ENCODE measurements at places on chromosomes 13 and 19.

DNA sequence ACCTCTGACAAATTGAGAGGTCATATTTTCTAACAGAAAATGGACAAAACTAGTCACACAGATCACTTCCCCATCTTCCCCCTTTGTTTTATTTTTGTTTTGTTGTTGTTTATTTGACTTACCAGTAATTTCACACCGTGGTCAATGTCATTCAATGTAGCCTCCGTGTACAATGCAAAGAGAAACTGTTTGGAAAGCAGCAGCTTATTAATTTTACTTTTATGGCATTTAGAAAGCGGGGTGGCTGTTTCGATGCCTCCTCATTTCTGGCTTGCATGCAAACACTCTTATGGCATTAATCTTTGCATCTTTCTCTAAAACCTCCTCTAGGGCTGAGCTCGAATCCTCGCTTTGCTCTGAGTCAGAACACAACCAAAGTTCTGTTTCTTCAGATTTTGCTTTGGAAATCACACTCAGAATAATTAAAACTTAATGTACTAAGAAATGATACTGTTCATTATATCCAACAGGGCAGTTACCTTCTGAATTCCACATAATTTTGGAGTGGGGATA, 77.0 kb downstream of the ZNF536 start:
- no peak for DNase-seq

DNA sequence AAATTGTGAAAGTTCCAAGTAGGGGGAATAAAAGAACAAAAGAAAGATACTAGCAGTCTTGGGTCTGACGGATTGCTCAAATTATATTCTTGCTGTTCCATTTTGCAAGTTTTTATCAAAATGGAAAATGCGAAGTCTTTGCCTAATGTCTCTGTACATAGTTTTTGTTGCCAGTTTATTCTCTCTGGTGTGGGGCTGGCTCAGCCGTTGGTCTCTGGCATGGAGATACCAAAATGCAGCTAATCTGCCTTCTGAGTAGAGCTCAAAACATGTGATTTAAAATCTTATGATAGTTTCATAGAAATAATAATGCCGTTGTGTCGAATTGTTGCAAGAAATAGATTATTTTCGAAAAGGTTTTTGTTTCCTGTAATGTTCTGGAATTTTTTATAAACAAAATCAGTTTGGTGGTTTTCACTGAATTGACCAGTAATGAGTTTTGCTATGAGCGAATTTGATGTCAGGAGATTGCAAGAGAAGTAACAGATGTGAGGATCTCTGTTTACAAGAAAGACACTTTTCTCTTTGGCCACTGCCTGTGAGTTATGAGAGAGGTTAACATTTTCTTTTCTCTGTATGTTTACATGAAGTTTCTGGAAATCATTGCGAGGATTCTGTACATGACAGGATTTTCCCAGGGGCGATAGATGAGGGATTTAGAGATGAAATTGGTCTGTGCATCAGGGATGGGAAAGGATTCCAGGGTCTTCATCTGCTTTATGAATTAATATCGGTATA, 147.0 kb downstream of the DCT start:
- no peak for DNase-seq

GRCh38 chr19:11485245-11485837, 4.5 kb upstream of the ELAVL3 start:
- no peak for DNase-seq

GRCh38 chr19:36460046-36460445, 29.3 kb downstream of the ZNF566 start:
- no peak for DNase-seq

- no peak for DNase-seq
Measured at GRCh38 chr19:30340771-30341561, 31.2 kb upstream of the ZNF536 start.

DNA sequence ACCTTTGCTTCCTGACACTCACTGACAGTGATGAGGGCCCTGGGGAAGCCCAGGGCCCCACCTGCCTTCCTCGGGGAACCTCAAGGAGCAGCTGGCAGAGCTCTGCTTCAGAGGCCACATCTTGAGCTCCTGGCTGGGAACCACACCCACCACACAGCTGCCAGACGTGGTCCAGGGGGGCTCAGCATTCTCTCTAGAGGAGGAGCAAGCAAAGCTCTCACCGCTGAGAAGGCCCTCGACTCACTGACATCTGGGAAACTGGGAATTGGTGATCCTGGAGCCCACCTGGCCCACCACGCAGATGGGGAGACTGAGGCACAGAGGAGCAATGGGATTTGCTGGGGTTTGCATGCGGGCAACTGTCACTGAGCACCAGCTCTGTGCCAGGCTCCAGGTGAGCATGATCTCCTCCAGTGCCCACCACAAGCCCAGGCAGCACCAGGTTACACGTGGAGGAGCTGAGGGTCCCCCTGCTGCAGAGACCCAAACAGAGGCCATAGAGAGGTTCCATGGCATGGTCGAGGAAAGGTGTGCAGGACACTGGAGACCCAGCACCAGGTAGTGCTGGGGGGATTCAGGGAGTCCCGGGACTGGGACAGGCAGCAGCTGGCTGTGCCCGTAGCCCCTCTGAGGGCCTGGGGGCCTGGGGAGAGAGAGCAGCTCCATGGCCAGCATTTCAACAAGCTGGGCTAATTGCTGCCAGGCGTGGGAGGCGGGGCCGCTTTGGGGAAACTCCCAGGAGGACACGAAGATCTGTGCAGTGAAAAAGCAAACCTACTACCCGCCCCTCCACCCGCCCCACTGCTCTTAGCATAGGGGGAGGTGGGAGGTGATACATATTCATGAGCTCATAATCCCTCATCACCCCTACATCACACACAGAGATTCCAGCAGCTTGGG, 33.4 kb downstream of the PEPD start:
- no peak for DNase-seq

DNA sequence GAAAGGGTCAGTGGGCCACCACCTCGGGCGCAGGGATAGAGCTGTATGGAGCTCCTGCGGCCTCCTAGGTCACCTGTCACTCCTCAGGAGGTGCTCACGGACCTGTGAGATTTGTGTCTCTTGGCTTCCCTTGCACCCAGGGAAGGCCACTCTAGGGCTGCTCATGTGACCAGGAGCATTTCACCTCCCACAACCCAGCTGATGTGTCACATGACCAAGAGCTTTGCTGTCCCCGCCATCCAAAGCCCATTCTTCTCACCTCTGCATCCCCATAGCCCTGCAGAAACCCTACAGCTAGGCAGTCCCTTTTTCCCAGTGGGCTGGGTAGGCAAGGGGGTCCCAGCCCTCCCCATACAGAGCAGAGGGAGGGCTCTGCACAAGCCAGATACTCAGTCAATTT, 51.2 kb downstream of the TSHZ3 start:
- no peak for DNase-seq

DNA sequence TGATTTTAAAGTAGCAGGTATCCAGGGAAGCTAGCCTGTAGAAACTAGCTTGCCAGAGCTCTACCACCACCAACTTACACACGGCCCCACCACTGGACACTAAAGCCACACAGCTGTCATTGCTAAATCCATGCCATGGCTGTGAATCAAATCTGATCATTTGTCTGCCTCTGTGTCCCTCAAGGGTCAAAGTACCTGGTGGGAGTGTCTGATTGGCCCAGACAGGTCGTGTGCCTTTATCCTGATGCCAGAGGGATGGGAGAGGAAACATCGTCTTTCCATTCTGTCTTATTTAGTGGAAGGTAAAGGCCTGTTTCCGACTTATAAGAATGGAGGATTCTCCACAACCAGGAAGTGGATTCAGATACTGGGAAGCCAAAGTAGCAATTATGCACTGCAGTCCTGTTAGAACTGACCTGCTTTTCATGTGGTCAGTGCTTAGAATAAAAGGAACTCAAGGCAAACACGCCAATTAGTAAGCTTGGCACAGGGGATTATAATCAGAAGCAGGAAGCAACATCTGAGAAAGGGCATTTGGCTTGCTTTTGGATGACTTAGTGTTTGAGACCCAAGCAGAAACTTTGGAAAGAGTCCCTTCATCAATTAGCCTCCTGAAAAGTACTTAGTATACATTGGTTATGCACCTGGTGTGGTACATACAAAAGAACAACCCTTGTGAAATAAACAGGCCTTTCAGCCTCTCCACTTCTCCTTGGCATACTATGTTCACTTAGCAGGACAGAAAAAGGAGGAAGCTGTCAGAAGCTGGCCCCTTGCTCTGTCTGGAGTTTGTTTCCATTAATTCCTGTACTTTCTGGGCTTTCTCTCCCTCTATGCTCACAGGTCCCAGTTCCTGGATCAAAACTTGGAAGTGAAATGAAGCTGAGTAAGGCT, 192.4 kb downstream of the NUFIP1 start:
- no peak for DNase-seq

- DNase-seq, result no peak
Measured at GRCh38 chr19:5172859-5173630, 167.6 kb downstream of the PTPRS start.

- DNase-seq, result no peak
Measured at GRCh38 chr13:108302279-108302678, 32.8 kb downstream of the TNFSF13B start.

DNA sequence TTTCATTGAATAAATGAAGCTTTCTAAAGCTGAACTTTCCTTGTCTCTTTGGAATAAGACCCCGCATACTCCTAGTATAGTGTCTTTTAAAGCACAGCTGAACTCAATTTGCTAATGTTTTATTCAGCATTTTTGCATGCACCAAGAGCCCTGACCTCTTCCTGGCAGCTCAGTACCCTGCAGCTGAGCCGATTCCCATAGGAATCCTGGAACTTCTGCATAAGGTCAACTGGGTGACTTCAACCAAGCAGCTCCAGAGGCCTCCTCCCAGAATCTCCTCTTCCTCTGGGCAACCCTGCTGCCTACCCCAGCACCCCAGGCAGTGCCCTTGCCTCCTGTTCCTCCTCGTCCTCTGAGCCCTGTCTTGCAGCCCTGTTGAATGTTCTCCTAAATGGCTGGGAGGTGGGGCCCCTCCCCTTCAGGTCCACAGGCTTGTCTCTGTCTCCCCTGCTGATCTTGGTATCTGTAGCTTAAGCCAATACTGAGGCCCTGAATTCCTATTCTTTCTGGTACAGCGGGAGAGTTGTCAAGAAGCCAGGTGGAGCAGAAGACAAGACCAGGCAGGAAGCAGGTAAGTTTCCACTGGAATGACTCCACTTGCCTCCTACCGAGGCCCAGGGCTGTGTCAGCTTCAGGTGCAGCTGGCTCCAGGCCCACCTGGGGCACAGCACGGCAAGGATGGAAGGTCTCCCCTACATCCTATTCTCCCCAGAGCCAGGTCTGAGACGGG, 23.6 kb upstream of the CCDC124 start:
- DNase-seq, result no peak

DNA sequence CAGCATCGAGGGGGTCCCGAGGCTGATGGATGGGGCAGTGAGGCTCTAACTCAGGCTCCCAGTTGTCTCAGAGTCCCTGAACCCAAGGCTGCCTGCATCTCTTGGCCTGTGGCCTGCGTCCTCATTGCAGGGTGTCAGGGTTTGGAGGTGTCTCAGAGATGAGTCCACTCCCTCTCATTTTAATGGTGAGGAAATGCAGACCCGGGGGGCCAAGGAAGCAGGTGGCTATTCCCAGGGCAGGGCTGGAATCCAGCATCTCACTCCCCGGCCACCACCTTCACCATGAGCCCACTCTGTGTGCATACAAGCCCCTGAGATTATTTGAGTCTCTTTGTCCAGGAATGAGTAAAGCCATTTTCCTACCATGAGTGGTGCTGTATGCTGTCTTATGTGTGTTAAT, 21.4 kb downstream of the TEX29 start:
- DNase-seq, result no peak

DNA sequence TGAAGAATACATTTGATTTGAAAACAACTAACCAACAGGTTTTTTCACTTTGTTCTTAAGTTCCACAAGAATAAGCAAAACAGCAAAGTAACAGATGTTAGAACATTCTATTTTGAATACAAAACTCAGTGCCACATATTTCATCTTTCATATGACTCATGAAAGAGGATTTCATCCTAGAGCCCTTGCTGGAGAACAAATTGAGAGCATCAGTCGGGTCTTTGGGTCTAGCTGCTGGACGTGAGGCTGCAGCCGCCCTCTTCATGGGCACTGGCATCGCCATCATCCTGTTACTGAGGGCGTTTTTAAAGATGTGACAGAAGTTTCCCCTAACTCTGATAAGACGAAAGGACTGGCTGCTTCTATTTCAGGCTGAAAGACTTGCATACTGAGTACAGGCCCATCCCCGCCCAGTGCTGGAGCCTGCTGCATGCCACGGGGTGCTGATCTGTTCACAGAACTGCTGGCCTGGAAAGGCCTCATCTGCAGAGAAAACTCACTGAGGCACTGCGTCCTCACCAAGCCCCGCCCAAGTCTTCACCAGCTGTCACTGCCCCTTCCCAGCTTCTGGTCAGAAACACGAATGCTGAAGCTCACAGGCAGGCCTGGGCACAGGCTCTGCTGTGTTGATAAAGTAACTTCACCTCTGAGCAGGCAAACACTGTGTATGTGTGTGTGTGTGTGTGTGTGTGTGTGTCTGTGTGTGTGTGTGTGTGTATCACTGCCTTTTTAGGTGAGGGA, 101.4 kb downstream of the TUBGCP3 start:
- no peak for DNase-seq

DNA sequence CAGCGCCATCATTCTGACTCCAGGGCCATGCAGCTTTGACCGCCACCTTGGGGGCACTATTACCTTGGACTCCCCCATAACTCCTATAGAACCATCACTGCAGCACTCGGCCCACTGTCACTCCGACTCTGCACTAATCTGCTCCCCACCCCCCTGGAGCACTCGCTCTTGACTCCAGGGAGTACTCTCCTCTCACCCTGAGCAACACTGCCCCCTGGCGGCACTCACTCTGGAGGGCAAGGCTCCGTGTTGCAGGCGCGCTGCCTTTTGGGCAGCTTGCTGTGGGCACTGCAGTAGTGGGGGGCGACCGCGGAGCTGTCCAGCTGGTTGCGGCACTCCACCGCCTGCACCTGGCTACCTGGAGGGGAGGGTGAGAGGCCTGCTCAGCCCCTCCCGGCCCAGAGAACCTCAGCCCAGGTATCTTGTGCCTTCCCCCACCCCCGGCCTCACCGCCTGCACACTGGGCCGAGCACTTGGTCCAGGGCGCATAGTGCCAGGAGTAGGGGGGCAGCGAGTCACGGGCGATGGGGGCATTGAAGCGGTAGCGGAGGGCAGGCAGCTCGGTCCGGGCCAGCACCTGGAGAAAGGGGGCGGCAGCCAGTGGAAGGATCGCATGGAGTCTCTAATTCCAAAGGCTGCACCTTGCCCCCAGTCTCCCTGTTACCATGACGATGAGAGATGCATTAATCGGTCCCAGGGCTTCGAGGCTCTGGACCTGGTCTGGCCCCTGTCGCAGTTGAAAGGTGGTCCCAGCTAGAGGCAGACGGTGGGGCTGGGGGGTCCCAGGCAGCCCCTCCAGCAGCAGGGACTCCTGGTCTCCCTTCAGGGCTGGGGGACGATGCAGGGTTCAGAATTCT, 8.9 kb upstream of the MYO1F start:
- DNase-seq, result no peak

GRCh38 chr13:102903659-102904407, 58.0 kb downstream of the ERCC5 start:
- no peak for DNase-seq

DNA sequence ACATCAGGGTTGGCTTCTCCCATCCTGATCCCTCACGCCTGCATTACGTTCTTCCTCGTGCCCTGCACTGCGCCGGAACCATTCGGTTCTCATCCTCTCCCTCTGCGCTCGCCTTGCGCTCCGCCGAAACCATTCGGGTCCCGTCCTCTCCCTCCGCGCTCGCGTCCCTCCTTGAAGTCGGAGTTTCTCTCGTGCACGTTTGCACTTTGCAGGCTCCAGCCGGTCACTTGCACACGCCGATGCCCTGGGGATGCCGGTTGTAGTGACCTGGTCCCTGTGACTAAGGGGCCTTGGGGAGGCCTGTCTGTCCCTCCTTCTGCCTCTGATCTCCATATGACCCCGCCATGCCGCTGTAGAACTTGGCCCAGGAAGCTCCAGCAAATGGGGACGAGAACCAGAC, 265.8 kb downstream of the TEX29 start:
- DNase-seq, result no peak

- no peak for DNase-seq
Measured at GRCh38 chr13:75639454-75639853, 3.3 kb downstream of the LMO7 start.

Data from stimulated activated CD4-positive, alpha-beta T cell treated with anti-CD3 and anti-CD28 coated beads, TNF-alpha, amount 100 ng/mL, for 48 hours (primary cell).